ENCODE measurements at places on chromosomes 3 and 15.

DNA sequence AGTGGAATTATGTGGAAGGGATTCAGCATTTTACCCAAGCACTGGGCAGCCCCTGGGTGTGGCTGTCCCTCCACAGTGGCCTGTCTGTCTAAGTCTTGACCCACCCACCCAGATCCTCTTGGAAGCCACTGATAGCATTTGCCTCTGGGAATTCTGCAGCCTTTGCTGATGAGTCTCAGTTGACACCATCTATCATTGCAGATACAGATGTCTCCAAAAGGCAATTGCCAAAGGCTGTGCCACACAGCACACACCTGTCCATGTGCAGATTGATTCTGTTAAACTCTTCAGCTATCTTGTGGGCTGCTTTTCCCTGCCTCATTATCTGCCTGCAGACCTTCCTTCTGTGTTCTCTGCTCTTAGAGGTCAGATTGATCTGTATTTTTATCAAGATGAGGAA, 18.1 kb downstream of the CX3CR1 start:
- DNase-seq: no peak

DNA sequence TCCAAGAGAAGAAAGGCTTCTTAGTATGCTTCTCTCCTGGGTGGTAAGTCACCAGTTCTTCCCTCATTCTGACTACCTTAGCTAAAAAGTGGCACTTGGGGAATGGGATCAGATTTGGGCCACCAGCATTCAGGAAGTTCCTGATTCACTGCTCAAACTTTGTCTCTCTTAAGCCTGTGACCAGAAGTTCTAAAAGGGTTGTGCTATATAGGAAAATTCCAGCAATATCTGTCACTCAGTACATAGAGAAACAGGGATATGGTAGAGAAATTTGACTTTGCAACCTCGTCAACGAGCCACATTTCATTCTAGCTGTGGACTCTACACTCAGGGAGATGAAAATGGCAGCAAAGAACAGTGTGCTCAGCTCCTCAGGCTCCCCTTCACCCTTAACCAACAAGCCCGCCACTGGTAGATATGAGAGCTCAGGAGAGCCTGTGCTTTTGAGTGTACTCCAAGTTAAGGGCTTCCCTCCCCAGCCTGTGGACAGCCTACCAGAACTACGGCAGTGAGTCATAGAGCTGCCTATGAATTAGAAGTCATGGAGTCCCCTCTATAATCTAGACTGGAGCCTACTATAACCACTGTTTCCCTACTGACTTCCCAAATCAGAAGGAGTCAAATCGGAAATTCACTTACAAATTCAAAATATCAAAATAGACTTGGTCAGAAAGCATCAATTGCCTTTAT, 52.6 kb upstream of the MYO5C start:
- DNase-seq: no peak

GRCh38 chr3:99639579-99639978, 1.2 kb downstream of the COL8A1 start:
- DNase-seq: no peak

GRCh38 chr3:27927882-27928281, 205.8 kb upstream of the EOMES start:
- no peak for DNase-seq

DNA sequence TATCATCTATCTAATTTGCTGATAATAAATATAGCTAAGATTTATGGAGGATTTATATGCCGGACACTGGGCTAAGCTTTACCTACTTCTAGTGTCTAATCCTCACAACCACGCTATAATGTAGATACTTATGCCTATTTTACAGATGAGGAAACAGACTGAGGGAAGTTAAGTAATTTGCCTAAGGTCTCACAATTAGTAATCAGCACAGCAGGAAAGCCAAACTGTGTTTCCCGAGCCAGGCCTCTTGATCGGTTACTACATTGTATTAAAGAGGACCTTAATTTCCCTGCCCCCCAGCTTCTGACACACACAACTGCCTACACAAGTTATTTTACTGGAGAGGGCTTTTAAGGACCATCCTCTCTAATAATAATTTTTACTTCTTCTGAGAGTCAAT, 40.9 kb downstream of the ONECUT1 start:
- no peak for DNase-seq

Measured in NCI-H2029 treated with DMSO at 0.1 percent for 48 hours (cell line).